ENCODE measurements at places on chromosomes 1 and 21.

DNA sequence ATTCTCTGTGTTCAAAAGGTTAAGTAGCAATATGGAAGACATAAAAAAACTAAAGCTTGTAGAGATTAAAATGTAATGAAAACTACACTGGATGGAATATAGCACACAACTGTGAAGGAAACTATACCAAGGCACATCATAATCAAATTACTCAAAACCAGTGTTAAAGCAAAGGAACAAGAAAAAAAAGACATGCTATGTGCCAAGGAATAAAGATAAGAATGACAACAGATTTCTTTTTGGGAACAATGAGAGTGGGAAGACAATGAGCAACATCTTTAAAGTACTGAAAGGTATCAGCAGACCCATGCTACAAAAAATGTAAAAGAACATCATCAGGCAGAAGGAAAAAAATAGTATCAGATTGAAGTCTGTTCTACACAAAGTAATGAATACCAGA lies 157.8 kb downstream of the VPS13D start:
- no peak for DNase-seq

DNA sequence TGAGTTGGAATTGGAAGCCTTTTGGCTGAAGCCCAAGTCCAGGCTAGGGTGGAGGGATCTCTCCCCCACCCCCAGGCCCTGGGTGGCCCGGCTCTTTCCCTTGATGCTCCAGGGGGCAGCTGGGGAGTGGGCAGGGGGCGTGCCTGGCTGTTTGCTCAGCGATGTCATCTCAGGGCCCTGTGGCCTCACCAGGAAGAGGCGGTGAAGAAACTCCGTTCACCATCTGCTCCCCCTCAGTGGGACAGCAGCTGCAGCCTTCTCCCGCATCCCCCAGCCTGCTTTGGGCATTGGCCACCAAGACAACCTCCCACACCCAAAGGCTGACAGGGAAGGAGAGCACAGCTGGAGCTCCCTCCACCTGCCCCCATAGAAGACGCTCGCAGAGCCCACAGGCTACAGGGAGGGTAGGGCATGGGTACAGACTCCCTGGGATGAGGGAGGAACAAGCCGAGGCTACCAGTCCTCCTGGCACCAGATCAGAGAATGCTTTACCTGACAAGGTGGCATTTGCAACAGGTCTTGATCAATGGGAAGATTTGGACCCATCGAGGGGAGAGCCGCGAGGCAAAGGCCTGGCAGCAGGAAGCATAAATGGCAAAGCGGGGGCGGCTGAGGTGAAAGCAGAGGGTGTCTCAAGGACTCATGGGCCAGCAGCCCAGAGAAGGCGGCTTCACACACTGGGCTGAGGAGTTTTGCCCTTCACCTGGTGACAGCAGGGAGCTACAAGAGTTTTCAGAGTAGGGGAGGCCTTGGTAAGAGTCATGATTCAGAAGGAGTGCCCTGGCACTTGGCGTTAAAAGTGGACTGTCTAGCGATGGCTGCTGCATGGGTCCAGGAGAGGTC lies 6.5 kb upstream of the GUCA2A start:
- DNase-seq, result no peak

GRCh38 chr1:205422993-205423642 lies 1.3 kb upstream of the LEMD1 start:
- no peak for DNase-seq

GRCh38 chr1:158118713-158119402 lies 61.8 kb upstream of the CD1D start:
- DNase-seq, result no peak

GRCh38 chr1:59833991-59834390 lies 19.2 kb downstream of the HOOK1 start:
- no peak for DNase-seq

DNA sequence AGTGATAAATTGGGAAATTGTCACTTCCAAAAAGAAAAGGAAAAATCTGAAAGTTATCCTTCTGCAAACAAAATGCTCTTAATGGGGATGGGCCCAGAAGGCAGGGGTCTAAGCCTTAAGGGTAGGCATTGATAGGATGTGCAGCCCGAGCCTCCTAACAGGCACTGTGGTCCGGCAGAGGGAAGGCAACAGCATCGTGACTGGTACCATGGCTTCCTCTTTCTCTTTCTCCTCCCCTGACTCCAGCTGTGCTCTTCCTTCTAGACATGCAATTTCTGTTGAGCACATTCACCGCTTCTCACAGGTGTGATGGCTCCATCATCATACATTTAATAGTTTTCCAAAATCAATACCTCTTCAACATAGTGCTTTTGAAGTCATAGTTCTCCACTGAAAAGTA lies 91.5 kb downstream of the SELENOF start:
- no peak for DNase-seq

- DNase-seq, result no peak
Observed at GRCh38 chr21:20266441-20266710, 731.8 kb upstream of the NCAM2 start.

DNA sequence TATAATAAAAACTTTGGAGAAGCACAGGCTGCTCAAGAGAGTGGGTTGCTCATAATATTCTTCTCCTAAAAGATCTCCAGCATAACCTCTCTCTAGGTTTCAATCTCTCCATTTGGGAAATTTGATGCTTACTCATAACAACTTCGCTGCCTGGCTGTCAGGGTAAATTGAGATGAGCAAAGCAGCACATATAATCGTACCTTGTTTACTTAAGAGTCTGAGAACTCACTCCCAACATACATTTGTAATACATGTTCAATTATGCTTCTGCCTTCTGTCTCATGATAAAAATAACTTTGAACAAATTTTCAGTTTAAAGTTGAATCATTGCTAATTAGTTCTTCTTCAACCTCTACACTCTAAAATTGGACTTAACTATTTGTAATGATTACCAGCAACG lies 68.9 kb downstream of the DUSP10 start:
- no peak for DNase-seq

- DNase-seq, result no peak
Observed at GRCh38 chr1:66774438-66774837, 22.2 kb downstream of the DYNLT5 start.

- no peak for DNase-seq
Observed at GRCh38 chr1:170114906-170115305, 30.9 kb upstream of the NTMT2 start.

DNA sequence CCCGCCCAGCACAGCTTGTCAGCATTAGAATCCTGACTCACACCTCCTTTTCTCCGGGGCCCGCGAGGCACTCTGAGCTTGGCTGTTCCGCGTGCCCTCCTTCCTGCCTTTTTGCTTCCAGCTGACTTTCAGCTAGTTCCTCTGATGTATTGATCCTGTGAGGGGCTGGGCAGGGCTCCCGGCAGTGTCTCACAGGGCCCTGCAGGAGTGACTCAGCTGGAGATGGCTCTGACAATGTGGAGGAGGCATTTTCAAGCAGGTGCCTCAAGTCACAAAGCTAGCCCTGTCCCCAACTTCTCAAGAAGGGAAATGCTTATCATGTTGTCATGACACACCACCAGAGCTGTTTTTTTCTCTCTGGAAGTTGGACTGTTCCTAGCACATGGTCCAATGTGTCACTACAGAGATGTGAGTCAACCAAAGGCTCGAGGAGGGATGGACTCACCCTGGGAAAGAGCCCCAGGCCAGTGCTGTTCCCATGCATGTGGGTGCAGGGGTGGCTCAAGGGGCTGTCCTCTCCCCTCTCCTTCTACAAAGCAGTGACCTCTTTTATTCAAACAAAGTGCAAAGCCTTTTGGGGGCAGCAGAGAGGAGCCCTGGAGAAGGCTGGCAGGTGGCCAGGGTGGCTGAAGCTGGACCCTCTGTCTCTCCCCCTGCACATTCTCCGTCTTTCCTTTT lies 30.6 kb downstream of the SYT6 start:
- no peak for DNase-seq

Measured in activated CD4-positive, alpha-beta T cell treated with anti-CD3 and anti-CD28 coated beads, Interleukin-2, amount 50 U/mL, for 24 hours (primary cell).